ENCODE measurements at places on chromosomes 2 and 18.

GRCh38 chr18:54967786-54968185 lies 8.5 kb upstream of the CCDC68 start:
- DNase-seq, result no peak

DNA sequence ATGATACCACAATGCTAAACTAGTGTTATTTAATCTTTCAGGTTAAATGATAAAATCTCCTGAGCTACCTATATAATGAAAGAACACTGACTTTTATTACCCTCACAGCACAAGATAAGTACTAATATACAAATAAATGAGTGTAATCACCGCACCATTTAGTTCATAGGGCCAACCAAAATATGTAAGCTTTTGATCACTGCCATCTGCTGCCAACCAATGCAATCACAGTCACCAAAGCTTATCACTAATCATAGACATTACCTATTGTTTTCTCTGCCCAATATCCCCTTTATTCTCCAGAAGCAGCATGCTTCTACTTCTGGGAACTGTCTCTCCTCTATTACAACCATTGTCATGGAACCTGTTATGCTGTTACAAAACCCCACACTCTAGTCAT lies 151.6 kb upstream of the LRATD1 start:
- no peak for DNase-seq

DNA sequence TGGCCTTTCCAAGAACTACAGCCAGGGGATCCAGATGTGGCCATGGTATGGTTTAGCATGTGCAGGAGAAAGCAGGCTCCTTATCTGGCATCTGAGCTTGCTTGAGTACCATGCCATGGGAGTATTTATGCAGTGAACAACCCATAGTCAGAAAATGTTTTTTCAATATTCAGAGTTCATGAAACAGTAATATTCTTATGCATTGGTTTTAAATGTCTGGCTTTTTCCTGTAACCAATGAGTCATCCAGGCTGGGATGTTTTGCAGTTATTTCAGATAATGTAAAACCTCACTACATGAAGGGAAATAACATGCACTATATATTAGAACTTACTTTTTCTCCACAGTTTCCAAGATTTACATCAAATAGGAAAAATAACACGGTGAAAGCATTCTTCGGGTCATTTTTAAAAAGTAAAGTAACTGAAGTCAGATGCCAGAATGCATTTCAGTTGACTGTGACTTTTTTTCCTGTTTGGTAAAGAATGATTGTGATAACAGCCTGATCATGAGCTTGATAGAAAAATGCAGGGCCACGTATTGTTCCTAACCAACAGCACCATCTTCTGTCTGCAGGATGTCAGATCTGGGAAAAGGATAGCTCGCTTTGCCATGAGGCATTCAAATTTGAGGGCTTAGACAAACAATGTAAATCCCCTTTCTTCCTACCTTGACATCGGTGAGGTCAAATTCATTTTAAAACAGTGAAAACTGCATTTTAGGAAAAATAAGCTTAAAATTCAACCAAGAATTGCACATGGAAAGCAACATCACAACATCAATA lies 152.8 kb downstream of the DSC3 start:
- DNase-seq, result no peak

- DNase-seq, result no peak
Observed at GRCh38 chr2:63465633-63466032, 122.6 kb downstream of the WDPCP start.

- DNase-seq, result no peak
Observed at GRCh38 chr2:233807966-233808935, 30.1 kb downstream of the MROH2A start.

- DNase-seq, result no peak
Observed at GRCh38 chr18:34223164-34223892, 1.4 kb downstream of the NOL4 start.

- DNase-seq, result no peak
Observed at GRCh38 chr2:95386031-95386430, 16.5 kb upstream of the FAHD2A start.

- no peak for DNase-seq
Observed at GRCh38 chr2:7201851-7202250, 284.6 kb downstream of the RNF144A start.

GRCh38 chr2:29273004-29273684 lies 157.9 kb downstream of the CLIP4 start:
- no peak for DNase-seq

GRCh38 chr2:105607920-105608504 lies 136.7 kb upstream of the NCK2 start:
- no peak for DNase-seq

GRCh38 chr2:236748801-236749200 lies 179.2 kb downstream of the ACKR3 start:
- DNase-seq, result no peak

Measured in hypothalamus (tissue), 51 donors.